ENCODE measurements at places on chromosomes 16 and 17.

GRCh38 chr16:53492503-53492902 lies 10.5 kb downstream of the AKTIP start:
- no peak for DNase-seq

DNA sequence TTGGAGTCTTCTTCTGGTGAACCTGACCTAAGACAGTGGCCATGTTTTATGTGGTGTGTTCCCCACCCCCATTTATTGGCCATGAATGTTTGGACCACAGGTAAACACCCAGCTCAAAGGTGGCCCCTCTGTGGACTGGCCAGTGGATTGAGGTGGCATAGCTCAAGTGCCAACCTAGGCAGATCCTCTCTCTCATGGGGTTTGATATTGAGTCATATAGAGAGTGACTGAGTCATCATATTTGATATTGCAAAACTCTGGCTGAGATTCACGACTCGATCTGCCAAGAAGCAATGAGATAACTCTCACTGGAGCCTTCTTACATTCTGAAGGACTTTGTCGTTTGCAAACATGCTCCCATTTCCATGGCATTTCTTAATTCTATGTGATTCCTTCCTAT lies 10.5 kb upstream of the TEKT3 start:
- no peak for DNase-seq

DNA sequence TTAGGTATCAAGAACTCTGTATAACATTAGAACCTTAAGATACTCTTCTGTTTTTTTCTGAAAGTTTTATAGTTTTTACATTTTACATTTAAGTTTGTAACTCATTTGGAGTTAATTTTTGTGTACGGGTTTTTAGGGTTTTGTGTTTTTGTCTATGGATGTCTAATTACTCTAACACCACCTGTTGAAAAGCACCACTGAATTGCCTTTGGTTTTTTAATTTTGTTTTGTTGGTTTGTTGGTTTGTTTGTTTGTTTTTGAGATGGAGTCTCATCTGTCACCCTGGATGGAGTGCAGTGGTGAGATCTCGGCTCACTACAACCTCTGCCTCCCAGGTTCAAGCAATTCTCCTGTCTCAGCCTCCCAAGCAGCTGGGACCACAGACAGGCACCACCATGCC lies 29.8 kb upstream of the ZNF629 start:
- DNase-seq, result no peak

GRCh38 chr16:70767377-70768202 lies 33.4 kb downstream of the VAC14 start:
- DNase-seq, result no peak

DNA sequence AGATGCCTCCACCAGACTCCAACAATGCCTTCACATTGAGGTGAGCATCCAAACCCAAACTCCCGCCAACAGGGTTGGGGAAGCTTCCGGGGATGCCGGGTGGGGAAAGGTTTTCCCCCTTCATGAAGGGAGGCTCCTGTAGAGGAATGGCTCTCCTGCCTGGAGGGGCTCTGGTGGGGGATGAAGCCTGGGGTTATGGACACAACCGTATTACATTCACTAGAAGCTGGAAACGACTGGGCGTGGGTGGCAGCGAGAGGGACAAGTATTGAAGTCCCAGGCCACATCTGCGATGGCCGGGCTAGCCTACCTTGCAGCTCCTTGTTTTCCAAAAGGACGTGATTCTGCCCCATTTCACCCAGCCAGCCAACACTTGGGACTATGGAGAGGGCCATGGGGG lies 321.1 kb downstream of the C16orf95 start:
- no peak for DNase-seq

DNA sequence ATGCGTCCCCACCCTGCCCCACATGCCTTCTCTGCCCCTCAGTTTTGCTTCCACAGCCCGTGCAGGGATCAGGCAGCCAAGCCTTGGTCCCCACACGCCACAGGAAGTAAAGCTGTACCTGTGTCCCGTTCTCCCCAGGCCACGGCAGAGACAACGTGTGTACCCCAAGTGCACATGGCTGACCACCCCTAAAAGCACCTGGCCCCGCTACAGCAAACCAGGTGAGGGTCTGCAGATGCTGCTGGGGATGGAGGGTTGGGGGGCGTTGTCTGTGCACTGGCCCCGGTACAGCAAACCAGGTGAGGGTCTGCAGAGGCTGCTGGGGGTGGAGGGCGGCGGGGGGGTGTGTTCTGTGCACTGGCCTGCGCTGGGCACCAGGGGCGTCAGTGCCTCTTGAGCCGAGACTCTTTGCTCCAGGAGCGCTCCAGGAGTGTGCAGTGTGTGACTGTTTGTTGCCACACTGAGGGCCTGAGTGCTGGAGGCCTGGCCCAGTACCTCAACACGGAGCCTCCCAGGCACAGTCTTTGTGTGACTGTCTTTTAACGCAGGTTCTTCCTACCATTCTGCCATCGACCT lies 18.8 kb downstream of the TCF25 start:
- DNase-seq, result no peak

GRCh38 chr16:67959536-67960329 lies 8.7 kb downstream of the SLC12A4 start:
- DNase-seq, result peak; percentile 84

- DNase-seq, result peak; percentile 72
Measured at GRCh38 chr17:15490634-15491261, 23.3 kb upstream of the CDRT4 start.

GRCh38 chr16:69307091-69307490 lies 4.1 kb upstream of the VPS4A start:
- DNase-seq, result no peak

GRCh38 chr17:63528183-63528582 lies 5.0 kb downstream of the KCNH6 start:
- DNase-seq, result no peak

DNA sequence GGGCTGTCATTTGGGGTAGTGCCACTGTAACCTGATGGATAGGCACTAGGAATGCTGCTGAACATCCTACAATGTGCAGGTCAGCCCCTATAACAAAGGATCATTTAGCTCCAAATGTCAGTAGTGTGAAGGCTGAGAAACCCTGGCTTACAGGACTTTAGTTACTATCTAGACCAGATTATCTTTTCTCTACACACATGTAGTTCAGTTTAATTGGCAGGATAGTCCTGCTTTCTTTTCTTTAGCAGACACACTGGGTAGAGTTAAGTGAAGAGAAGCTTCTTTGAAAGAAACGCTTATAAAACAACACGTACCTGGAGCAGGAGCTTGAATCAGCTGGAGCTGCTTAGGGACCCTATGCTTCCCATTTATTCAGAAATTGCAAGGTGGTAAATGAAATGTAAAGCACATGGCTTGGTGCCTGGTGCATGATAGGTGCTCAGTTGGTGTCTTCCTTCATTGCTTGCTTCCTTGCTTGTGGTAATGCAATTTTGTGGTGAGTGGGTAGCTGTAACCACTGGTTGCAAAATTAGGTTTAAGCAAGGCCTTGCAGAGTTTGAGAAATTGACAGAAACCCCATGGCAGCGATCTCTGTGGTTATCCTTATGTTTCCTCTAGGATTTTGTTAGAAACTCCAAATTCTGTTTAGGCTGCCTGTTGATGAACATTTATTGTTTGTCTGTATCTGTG lies 9.4 kb downstream of the METTL9 start:
- DNase-seq, result no peak

DNA sequence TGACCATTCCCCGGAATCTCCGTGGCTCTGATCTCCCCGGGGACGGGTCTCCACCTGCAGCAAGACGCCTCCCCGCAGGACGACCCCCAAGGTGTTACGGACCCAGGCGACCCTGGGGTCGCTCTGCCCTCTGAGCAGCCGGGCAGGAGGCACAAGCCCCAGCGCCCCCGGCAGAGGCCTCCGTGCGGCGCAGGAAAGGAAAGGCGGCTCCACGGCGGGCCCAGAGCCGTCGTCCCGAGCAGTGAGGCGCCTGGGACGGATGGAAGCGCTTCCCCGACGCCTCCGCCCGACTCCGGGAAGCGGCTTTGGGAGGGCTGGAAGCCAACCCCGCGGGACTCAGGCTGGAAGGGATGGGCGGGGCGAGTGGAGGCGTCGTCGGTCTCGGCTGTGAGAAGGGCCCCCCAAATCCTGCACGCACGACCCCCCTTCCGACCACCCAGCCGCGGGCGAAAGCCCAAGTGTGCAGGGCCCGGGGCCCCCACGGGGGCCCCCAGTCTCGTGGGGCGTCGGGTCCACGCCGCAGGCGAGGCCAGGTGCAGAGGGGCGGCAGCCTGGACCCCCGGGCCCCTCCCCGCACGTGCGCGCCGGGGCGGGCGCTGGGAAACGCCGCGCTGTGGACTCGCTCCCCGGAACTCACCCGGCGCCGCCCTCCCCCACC lies 32.7 kb upstream of the RPH3AL start:
- peak; percentile 79 for DNase-seq

GRCh38 chr16:88116121-88116520 lies 164.9 kb downstream of the BANP start:
- DNase-seq, result no peak

- peak; percentile 92 for DNase-seq
Measured at GRCh38 chr17:19744922-19745757, 3.0 kb downstream of the ALDH3A1 start.

DNA sequence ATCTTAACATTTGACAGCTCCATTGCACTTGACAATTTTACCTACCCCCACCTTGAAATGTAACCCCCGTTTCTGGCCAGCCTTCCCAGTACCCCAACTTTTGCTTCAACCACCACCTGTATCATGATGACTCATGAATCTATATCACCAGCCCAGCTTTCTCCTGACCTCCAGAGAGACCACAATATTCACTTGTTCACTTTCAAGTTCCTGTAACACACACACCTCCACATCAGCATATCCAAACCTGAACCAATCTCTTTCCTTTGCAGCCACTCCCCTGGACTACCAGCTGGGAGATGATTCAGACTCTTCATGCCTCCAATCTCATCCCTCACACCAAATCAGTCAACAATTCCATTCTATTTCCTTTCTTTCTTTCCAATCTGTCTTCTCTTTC lies 8.0 kb downstream of the SMG6 start:
- DNase-seq, result no peak

- no peak for DNase-seq
Measured at GRCh38 chr17:59426031-59426430, 94.6 kb downstream of the YPEL2 start.

GRCh38 chr17:19414396-19415280 lies 3.6 kb downstream of the RNF112 start:
- no peak for DNase-seq

GRCh38 chr17:78965491-78965924 lies 14.2 kb downstream of the LGALS3BP start:
- no peak for DNase-seq

GRCh38 chr17:42441371-42442195 lies 17.1 kb upstream of the ATP6V0A1 start:
- DNase-seq, result no peak

DNA sequence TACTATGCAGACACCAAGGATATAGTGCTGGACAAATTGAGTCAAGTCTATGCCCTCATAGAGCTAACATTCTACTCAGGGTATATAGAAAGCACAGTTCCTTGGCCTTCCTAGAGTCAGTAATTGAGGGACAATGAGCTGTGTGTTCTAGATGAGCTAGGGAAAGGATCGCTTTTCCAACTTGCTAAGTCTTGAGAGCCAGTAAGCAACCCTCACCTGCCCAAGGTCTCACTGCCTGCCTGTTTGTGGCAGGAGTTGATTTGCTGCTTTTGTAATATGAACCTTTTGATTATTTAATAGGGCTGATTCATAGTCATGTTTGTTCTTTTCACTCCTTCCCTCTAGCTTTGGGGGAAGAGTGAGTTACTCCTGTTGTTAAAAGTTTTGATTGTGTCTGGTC lies 6.5 kb downstream of the DDX42 start:
- DNase-seq, result no peak

GRCh38 chr17:77644181-77645071 lies 314.1 kb upstream of the TNRC6C start:
- DNase-seq, result no peak

GRCh38 chr16:88306860-88307545 lies 75.8 kb upstream of the ZNF469 start:
- DNase-seq, result peak; percentile 7

All from left ventricle myocardium inferior (tissue), 1 donor.